Aorta (tissue), 5 donors: ENCODE measurements at places on chromosomes 1 and 21. TPM values are rescaled to one million over a fixed set of nuclear protein-coding genes. Genes with fewer than 3 reads are reported as not detected.

KCNN3 gene
- 4.7 TPM for total RNA-seq

CYB5RL gene
- total RNA-seq = 7.9 TPM

LCE3E gene
- not detected for total RNA-seq

SPRR2G gene
- not detected for total RNA-seq

SYT2 gene
- 0.09 TPM for total RNA-seq

SH3D21 gene
- total RNA-seq = 6.9 TPM

GRCh38 chr21:16082038-16082816, 352.4 kb downstream of the USP25 start:
- no peak overlapping the region for H3K4me3 ChIP-seq
- no peak overlapping the region for H3K27ac ChIP-seq
- H3K27me3 ChIP-seq = no peaks in the 10 kb centered on the region
- H3K4me1 ChIP-seq = no peaks in the 10 kb centered on the region
- H3K36me3 ChIP-seq = no peaks in the 10 kb centered on the region

GRCh38 chr1:114023377-114023776, 44.1 kb downstream of the OLFML3 start:
- no peaks in the 10 kb centered on the region for H3K36me3 ChIP-seq
- no peaks in the 10 kb centered on the region for H3K27me3 ChIP-seq
- DNase-seq = no peak
- H3K27ac ChIP-seq = no peak overlapping the region
- no peaks in the 10 kb centered on the region for H3K4me1 ChIP-seq
- no peak overlapping the region for H3K4me3 ChIP-seq

DNA sequence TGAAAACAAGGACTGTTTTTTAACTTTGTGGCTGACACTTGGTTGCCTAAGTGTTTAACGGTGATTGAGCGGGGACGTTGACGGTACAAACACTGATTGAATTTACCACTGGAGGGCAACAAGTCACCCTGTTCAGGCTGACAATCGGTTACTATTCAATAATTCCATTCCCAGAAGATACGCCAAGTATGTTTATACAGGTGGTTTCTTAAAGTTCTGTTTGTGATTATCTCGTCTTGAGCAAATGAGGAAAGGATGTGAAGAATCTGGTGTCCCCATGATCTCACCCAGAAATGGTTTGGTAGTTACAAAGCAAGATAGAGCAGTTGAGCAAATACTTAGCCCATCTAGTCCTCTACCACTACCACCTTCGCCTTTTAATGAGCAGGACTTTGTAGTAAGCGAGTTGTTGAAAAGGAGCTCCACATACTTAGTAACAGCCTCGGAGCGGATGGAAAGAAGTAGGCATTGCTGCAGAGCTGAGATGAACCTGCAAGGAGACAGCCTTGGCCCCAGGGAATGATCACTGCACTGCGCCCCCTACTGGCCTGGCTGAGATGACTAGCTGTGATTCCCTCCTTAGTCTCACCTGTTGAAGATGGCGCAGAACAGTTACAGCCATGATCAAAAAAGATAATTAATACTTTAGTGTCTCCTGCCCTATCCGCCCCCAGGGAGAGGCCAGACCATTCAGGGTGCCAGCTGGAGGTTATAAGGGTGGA, 36.3 kb downstream of the IFNAR1 start:
- no peak overlapping the region for H3K4me3 ChIP-seq
- peak; percentile 89 for DNase-seq
- H3K27me3 ChIP-seq = no peaks in the 10 kb centered on the region
- no peaks in the 10 kb centered on the region for H3K4me1 ChIP-seq

DNA sequence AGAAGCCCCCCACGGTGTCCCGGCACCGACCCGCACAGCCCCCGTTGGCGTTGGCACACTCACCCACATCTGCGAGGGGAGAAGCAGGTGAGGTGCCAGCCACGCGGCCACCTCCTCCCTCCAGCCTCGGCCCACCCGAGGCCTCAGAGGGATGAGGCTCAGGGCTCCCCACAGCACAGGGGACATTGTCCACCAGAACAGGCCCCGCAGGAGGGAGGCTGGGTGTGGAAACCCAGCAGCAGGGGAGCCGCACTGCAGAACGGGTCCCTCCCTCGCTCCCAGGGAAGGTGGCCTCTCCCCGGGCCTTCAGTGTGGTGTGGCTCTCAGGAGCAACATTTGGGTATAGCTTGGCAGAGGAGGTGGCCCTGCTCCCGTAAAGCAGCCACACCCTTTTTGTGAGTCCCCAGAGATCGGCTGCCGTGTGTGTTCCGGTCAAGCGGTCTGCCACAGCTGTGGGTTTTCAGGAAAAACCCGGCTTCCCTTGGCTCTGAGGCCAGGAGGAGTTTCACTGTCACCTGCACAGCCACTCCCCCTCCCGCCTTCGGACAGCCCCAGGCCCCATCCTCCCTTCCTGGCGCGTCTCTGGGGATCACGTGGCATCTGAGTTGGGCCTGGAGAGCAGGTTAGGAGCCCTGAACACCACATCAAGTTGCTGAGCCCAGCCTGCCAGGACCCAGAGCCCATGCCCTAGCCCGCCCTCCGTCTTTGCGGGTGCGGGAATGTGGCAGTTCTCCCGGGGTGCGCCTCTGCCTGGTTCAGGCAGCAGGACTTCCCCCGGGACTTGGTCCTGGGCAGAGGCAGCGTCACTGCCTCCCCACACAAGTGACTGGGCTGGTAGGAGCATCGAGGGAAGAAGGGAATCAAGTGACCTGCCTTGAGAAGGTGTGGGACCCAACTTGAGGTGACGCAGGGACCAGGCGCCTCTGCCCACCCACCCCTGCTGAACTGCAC, 64.0 kb downstream of the MEGF6 start:
- H3K4me1 ChIP-seq = no peaks in the 10 kb centered on the region
- no peaks in the 10 kb centered on the region for H3K36me3 ChIP-seq
- no peak for DNase-seq
- no peaks in the 10 kb centered on the region for H3K27me3 ChIP-seq

- no peaks in the 10 kb centered on the region for H3K27me3 ChIP-seq
- no peak within 1 kb of the TSS for H3K27ac ChIP-seq
- no peaks in the 10 kb centered on the region for H3K4me1 ChIP-seq
Observed at GRCh38 chr1:145885738-145886287, at the start of gene ANKRD35. Gene ANKRD35 (minus strand): TSS chr1:145885866. CDS start chr1:145885758, 108 bp downstream.

GRCh38 chr1:199422206-199422605, 605.3 kb upstream of the NR5A2 start:
- H3K4me1 ChIP-seq = peaks cover 2% of the 10 kb centered on the region
- no peaks in the 10 kb centered on the region for H3K27me3 ChIP-seq
- H3K36me3 ChIP-seq = no peaks in the 10 kb centered on the region
- no peak overlapping the region for H3K27ac ChIP-seq

DNA sequence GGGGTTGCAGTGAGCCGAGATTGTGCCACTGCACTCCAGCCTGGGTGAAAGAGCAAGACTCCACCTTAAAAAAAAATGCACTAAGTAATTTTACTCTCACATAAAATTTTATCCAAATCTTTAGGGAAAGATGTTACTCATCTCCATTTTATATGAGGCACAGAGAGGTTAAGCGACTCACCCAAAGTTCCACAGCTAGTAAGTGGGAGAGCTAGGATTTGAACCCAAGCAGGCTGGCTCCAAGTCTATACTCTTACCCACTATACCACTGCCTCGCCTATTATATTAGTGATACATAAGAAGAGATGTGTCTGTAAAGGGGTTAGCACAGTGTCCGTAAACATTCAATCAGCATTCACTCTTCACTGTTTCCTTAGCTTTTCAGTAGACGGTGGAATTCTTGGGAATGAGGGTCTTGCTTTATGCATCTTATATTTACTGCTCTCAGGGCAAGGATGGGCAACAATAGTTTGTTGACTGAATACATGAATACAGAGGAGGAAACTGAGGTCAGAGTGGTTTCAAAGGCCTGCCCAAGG, 15.1 kb downstream of the LDLRAD2 start:
- no peak for DNase-seq
- no peaks in the 10 kb centered on the region for H3K27me3 ChIP-seq
- no peak overlapping the region for H3K4me3 ChIP-seq

DNA sequence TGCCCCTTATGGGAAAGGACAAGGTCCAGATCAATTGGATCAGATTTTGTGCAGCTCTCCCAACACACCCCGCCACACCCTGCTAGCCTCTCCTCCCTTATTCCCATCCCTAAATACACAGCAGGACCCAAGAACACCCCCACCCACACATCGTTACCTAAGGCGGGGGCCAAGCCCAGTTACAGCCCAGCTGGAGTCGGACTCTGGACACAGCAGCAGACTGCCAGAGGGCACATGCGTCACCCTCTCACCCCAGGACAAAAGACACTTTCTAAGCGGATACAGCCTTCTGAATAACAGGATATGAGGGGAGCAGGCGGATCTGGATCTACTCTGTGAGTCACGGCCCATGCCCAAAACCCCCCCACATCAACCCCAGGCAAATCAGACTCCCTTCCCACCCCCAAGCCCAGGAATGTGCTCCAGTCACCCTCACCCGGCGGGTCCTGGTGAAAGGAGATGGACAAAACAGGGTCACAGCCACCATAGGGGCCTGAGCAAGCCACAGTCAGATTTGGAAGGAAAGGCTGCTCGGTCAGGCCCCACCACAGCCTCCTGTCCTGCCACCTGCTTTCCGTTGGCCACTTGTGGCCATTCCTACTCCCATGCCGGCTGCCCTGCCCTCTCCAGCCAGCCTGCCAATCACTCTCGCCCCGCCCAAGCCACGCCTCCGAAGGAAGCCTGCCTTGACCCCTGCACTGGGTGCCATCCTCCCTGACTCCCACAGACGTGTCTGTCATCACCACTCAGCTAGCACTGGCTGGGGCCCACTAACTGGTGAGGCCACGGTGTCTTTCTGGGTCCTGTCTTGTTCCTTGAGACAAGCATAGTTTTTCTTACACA, 4.0 kb downstream of the S100A16 start:
- DNase-seq = peak; percentile 90
- peak overlapping the region; percentile 61 for H3K27ac ChIP-seq
- H3K27me3 ChIP-seq = no peaks in the 10 kb centered on the region
- H3K36me3 ChIP-seq = no peaks in the 10 kb centered on the region

DNA sequence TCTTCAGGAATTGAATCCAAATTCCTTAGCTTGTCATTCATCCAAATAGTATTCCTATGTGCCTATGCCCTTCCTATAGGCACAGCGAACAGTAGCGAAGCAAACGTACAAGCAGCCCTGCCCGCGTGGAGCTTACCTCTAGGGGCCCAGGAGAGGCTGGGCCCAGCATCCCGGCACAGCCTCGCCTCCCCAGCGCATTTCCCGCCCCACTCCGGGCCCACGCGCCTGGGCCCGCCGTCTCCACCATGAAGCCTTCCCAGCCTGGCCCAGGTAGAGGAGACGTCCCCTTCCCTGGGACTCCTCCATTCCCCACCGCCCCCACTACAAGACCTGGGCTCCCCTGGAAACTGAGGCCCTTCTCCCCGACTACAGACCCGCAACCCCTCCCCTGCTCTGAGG, 245 bp upstream of the TMEM269 start:
- no peak overlapping the region for H3K4me3 ChIP-seq
- H3K36me3 ChIP-seq = no peaks in the 10 kb centered on the region
- H3K27me3 ChIP-seq = no peaks in the 10 kb centered on the region
- no peak for DNase-seq
- no peak overlapping the region for H3K27ac ChIP-seq

- no peaks in the 10 kb centered on the region for H3K36me3 ChIP-seq
- no peak overlapping the region for H3K27ac ChIP-seq
- DNase-seq = no peak
Observed at GRCh38 chr1:27650539-27651175, 15.7 kb upstream of the FGR start.

GRCh38 chr1:84995484-84996334, 1.2 kb downstream of the MCOLN2 start:
- H3K36me3 ChIP-seq = no peaks in the 10 kb centered on the region
- H3K4me3 ChIP-seq = no peak overlapping the region
- H3K4me1 ChIP-seq = no peaks in the 10 kb centered on the region
- no peak overlapping the region for H3K27ac ChIP-seq

- H3K36me3 ChIP-seq = no peaks in the 10 kb centered on the region
- H3K27me3 ChIP-seq = no peaks in the 10 kb centered on the region
- H3K27ac ChIP-seq = peak overlapping the region; percentile 14
- H3K4me3 ChIP-seq = peak overlapping the region; percentile 4
- DNase-seq = peak; percentile 80
Observed at GRCh38 chr1:2132222-2133038, 62.1 kb downstream of the FAAP20 start.
